ENCODE measurements at places on chromosomes 12 and 14.
A peak's percentile ranks its signal among the peaks of the same experiment; 100 is the strongest.

DNA sequence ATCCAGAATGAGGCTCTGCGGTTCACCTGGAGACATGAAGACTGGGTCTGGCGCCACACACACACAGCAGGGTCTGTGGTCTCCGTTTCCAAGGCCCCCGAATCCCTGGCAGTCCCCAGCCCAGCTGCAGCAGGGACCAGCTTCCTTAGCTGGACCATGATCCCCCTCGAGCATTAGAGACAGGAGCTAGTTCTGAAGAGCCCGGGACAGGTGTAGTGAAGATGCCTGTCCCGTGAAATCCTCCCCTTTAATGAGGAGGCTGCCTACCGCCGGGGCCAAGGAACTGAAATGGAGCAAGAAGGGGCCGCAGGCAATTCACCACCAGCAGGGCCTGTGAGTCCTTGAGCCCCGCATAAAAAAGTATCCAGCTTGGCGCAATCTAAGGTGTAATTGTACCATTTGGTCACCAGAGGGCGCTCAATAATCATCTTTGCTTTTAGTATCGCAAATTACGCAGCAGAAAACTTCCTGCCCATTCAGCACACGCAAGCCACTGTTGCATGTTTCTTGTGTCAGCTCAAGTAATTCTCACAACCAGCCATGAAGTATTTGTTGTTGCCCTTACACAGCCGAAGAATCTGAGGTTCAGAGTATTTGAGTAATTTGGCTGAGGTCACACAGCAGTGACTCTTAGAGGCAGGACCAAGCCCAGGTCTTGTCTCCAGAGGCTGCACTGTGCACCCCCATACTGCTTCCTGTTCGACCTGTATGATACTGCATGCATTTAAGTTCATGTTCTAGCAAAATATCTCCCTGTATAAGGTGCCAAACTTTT lies 54.3 kb upstream of the PPP2R5C start:
- peak; percentile 63 for DNase-seq

DNA sequence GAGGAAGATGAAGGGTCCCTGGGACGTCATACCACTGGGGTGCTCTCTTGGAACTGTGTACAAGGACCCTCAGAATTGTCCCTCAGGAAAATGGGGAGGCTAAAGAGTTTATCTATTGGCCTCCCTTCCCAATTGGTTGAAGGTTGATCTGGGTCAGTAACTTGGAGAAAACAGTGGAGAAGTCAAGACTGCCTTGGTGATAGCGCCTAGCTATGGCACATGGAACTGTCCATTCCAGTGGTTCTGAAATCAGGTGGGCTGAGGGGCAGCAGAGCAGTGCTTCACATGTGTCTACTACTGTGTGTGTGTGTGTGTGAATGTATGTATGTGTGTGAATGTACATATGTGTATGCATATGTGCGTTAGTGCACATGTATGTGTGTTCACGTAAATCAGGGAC lies 316.1 kb downstream of the AACS start:
- no peak for DNase-seq

- no peak for DNase-seq
Measured at GRCh38 chr12:49939307-49939706, 11.2 kb upstream of the AQP2 start.

DNA sequence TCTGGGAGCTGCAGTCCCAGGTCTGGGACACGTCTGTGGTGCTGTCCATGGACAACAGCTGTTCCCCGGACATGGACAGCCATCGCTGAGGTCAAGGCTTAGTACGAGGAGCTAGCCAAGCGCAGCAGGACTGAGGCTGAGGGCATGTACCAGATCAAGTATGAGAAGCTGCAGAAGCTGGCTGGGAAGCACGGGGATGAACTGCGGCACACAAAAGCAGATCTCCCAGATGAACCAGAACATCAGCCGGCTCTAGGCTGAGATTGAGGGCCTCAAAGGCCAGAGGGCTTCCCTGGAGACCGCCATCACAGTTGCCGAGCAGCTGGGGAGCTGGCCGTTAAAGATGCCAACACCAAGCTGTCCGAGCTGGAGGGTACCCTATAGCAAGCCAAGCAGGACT lies 375.3 kb downstream of the SEC23A start:
- no peak for DNase-seq

DNA sequence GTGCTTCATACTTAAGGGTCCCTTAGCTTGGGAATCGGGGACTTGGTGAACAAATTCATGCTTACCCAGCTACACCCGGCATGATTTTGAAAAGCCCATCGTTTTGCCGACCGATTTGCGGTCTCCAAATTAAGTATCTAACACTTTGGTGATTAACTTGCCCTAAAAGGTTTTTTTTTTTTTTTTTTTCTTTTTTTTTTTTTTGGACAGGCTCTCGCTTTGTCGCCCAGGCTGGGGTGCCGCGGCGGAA lies 843 bp upstream of the HSP90AA1 start:
- DNase-seq: no peak

DNA sequence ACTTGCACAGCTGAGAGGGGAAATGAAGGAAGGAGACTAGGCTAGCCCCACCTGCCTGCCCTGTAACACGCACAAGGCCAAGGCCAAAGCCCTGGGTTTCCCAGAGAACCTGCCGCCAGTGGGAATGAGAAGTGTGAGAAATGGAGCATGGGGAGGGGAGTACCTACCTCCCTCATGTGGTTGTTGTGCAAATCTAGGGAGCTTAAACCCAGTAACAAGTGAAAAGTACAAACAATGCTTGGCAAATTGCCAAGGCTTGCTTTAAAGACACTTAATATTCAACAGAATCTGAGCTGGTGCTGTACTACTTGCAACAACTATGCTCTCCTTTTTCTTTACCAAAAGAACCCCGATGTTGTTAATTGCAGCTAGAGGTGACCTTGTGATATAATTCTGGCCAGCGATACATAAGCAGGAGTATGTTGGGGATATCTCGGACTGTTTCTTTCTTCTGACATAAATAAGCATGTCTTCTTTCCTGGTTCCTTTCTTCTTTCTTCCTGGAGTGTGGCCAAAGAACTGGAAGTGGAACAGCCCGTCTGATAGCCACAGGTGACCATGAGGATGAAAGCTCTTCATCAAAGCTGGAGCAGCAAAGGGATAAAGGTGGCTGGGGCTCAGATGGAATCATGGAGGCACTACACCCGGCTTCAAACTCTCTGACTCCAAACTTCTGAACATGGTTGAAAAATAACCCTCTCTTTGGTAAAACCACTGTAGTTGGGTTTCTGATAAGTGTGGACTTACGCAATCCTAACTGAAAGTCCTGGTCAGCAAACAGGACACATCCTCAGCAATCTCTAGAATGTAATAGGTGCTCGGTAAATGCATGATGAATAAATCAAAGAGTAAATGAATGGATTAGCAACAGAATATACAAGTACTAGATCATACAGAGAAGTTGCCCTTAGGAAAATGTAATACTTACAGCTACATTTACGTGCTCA lies 207.9 kb downstream of the NUAK1 start:
- no peak for DNase-seq

DNA sequence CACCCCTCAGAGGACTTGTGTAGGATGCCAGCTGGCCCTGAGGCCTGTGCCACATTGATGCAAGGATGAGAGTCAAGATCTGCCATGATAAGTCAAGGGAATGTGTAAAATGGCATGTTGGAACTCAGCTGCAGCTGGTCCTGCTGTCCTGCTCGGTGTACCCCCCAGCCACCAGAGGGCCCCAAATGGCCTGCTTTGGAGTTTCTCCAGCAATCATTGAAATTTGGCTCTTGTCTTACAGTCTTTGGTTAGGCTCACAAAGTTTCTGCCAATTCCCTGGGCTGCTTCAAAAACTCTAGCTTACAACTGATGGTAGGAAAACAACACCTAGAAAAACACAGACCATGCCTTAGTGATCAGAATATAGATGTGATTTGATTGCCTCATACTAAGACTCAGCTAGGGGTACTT lies 76.8 kb downstream of the HSD17B6 start:
- peak; percentile 45 for DNase-seq

DNA sequence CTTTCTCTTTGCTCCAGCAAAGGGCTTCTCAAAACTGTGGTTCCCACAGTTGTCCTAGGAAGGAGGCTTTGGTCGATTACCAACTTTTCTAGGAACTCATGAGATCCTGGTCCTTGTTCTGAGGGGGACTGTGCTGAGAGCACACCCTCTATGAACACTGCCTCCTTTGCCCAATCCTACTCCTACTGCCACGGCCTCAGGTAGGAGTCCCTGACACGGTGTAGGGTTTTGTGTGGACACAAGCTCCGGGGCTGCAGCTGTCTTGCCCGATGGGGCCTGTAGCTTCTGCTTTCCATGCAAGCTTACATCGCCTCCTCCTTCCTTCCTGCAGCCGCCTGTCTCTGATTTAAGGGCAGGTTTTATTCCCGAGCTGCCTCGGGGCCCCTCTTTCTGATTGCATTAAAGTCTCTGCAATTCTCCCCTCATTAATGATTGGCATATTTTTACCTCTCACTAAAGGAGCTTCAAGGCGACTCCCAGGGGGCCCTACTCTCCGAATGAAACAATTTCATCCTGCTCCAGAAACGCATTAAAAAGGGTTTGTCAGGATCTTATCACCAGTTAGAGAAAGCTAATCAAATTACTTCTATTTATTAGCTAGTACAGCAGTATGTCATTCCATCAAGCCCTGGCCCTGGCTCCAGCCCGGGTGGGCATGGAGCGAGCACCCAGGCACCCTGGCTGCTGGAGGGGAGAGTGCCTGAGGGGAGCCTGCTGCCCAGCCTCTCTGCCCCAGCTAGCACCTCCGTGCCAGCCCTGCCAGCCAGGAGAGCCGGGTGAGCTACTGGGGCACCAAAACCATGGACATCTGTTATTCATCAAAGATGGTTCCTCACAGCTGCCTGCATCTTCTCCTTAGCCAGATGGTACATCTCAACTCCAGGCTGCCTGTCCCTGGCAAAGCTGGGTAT lies 38.0 kb upstream of the ESRRB start:
- DNase-seq: no peak

Measured in stimulated activated CD4-positive, alpha-beta T cell treated with anti-CD3 and anti-CD28 coated beads, Interleukin-2, amount 100 ng/mL, for 24 hours (primary cell).